ENCODE measurements at places on chromosomes 6 and 20.

- DNase-seq, result no peak
These were observed 35.2 kb downstream of the ILRUN start for GRCh38 chr6:34661357-34661756.

DNA sequence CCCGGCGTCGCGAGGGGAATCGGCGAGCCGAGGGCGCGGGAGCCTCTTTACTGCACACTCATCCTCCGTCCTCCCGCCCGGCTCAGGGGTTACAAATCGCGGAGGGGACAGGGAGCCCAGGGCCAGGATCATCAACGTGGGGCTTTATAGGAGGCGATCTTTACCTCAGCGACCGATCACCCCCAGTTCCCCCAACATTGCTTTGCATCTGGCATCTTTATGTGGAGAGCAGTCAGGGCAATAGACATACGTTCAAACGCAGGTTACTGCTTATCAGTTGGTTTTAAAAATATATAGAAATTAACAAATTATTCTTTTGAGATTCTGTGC lies 634 bp downstream of the HSF2 start:
- no peak for DNase-seq

GRCh38 chr6:100751590-100751989 lies 129.5 kb downstream of the ASCC3 start:
- no peak for DNase-seq

DNA sequence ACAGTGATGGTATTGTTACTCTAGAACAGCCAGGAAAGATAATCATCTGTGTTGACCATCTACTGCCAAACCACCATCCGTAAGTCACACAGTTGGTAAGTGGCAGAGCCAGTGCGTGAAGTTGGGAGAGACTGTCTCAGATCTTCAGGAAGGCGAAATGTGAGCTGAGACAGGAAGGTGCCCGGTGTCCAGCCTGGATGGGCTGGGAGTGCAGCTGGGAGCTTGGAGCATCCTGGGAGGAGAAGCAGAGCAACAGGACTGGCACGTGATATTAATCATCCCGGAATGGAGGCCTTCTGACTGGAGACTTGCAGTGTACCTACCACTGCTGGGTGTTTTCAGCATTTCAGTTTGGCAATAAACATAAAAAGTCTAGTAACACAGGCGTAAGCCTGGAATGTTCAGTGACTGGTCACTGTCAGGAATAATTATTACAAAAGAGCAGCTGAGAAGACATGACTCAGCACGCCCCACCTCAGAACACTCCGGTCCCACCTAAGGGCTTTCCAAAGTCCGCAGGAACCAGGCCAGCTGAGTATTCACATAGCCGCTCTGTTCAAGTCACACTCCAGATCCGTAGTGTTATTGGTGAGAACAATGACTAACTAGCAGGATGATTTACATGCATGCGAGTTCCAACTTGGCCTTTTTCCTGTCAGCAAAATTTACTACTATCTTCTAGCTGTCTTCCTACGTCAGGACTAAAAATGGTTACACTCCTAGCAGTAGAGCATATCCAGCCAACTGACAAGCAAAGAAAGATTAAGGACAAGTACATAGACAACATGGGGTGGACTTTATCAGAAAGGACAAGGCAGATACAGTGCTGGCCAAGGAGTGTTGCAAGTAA lies 45.1 kb upstream of the PNRC1 start:
- no peak for DNase-seq

DNA sequence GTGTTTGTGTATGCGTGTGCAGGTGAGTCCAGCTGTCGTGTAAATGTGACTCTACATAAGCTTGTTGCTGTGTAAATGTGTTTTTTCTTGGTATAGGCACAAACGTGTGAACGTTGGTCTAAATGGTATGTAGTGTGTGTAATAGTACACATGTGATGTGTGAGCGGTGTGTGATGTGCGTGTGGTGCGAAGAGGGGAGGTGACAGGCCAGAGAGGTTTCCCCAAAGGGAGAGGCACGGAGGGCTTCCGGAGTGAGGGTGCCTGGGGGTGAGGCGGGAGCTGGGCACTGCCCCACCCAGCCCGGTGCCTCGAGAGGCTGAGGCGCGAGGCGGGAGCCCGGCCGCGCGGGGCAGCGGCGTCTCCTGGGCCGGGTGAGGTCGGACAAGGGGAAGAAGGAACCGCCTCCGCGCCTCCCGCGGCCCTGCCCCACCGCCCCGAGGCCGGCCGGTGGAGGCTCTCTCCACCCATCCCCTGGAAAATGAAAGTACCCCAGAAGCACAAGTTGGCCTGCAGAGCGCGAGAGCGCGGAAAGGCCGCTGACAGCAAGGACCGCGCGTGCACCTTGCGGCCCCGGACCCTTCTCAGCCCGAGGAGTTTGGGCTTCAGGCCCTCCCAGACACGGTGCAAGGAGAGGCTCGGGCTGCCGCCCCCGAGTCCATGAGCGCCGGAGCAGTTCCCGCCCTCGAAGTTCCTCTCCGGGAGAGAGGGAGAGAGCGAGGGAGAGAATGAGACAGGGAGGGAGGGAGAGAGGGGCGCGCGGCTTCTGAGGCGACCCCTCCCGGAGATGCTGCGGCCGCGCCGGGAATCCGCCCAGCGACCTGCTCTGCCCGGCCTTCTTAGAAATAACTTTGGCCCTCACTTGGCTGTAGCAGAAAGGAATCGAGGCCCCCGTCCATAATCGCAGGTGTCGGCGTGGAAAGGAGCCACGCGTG lies 43.2 kb upstream of the OSTM1 start:
- no peak for DNase-seq

DNA sequence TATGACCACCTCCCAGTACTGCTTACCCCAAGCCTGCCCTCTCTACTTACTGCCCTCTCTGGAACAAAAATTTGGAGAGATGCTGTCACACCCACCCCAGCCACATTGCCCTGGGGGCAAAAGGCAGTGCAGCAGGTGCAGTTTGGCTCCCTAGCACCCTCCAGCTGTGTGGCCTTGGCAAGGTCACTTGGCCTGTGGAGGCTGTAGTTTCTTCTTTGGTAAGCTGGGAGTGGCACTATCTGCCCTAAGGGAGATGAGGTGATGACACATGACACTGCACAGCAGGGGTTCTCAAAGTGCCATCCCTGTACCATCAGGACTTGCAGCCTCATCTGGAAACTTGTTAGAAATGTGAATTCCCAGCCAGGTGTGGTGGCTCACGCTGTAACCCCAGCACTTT lies 44.8 kb downstream of the TAF8 start:
- DNase-seq, result no peak

- no peak for DNase-seq
These were observed 435 bp downstream of the CENPB start for GRCh38 chr20:3786126-3786484.

GRCh38 chr6:157885211-157885788 lies 62.3 kb downstream of the SNX9 start:
- DNase-seq, result no peak

DNA sequence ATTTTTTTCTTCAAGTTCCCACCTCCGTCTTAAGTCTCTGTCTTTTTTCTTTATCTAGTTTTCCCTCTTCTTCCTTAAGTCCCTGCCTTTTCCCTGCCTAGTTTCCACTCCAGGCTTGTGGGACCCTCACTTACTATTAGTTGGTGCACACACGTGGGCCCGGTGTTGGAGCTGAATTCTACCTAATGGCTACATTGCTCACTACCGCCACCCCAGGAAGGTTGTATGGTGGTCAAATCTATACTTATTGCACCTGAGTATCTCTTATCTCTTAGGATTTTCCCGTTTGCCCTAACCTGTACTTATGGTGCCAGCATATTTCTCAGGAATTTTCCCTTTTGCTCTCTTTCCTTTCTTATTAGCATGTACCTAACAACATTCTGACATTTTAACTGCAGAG lies 692.8 kb downstream of the EPM2A start:
- DNase-seq, result no peak

DNA sequence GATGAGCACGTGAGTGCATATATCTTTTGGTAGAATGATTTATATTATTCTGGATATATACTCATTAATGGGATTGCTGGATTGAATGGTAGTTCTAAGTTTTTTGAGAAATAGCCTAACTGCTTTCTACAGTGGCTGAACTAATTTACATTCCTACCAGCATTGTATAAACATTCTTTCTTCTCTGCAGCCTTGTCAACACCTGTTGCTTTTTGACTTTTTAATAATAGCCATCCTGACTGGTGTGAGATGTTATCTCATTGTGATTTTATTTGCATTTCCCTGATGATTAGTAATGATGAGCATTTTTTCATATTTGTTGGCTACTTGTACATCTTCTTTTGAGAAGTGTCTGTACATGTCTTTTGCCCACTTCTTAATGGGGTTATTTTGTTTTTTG lies 116.3 kb downstream of the ADTRP start:
- no peak for DNase-seq

- DNase-seq, result no peak
These were observed 521.0 kb upstream of the ARID1B start for GRCh38 chr6:156256161-156256560.

- DNase-seq, result no peak
These were observed 1.4 kb downstream of the RPRD1B start for GRCh38 chr20:38034961-38035360.

DNA sequence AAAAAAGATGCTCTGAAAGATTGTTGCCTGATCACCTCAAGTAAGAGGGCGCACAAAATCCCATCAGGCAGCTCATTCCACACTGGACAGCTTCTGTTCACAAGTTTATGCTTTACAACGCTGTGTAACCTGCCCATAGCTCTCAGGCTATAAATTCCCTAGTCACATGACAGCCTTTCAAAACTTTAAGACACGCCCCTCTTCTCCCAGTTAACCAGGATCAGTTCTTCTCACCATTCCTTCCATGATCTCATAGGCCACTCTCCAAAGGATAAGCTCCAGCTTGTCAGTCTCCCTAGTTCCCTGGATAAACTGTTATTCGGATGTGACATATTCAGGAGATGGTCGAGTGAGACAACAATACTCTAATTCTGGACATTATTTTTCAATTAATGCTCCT lies 15.0 kb downstream of the ADNP start:
- no peak for DNase-seq

DNA sequence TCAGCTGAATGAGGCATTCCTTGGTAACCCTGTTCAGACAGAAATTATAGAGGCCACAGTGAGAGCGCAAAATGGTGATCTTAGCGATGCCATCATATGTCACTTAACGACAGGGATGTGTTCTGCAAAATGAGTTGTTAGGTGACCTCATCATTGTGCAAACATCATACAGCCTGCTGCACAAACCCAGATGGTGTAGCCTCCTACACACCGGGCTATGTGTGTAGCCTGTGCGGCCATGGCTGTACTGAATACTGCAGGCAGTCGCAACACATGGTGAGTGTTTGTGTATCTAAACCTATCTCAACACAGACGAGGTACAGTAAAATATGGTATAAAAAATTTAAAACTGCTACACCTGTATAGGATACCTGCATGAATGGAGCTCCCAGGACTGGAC lies 234.1 kb upstream of the PMEPA1 start:
- no peak for DNase-seq

DNA sequence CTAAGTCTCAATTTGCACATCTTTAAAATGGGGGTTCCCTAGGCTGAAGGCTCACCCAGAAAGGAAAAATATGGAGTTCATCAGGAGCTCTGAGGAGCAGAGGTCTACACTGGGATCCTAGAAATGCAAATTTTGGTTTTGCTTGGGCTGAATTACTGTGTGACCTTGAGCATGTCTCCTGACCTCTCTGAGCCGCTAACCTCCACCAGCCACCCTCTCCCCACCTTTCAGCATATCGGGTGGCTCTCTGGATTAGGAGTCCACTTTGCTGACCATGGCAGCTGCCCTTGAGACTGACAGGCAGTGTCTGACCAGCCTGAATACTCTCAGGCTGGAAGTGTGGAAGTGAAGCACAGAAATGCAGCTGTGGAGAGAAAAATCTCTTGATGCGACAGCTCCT lies 165.9 kb upstream of the LRFN2 start:
- no peak for DNase-seq

DNA sequence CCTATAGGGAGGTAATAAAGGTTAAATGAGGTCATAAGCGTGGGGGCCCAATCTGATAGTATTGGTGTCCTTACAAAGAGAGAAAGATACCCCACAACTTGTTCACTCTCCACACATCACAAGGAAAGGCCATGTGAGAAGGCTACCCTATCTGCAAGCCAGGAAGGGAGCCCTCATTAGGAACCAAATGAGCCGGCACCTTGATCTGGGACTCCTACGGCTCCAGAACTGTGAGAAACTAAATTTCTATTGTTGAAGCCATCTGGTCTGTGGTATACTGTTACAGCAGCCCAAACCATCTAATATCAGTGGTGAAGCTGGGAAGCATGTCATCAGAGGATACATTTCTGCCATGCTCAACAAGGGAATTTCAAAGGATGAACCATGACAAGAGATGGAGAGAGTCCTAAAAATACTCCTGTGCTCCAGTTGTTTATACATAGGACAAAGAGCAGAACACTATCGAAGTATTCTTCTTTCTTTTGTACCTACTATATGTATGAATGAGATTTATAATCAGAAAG lies 10.4 kb downstream of the COX7A2 start:
- DNase-seq, result no peak

DNA sequence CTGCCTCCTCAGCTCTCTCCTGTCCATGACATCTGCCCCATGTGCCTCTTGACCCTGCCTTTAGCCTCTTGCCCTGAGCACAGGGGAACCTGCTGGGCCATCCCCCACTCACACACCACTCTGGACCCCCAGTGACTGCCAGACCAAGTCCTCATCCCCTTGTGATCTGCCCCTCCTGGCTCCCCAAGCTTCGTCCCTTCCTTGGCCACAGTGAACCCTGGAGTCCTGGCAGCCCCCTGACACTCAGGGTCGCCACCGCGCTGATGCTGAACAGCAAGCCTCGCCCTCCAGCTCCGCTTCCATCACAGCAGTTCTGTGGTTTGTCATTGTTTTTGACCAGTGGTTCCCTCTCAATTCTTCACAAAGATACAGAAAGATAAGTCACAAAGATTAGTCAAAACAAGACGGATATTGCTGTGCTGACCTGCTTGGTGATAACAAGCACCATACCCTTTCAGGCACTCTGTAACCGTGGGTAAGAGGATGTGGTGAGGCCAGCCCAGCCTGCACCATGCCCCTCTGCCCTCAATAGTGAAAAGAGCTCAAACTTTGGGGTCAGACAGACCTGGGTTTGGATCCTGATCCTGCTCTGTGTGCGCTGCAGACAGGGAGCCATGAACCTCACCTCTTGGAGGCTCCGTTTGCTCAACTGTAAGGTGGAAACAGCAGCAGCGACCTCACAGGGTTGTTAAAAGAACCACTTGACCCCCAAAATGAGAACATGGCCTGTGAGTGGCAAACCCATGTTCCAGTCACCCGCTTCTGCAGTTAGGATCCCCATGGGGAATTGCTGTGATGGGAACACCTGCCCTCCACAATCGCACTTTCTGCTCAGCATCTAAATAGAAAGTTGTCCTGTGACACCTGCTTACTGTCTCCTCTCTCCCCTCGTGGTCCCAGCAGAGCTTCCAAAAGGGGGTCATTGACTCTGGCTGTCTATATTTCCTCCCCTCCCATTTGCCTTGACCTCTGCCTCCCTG lies 114.5 kb downstream of the TOX2 start:
- DNase-seq, result no peak

GRCh38 chr20:10004900-10005299 lies 29.9 kb upstream of the ANKEF1 start:
- no peak for DNase-seq

DNA sequence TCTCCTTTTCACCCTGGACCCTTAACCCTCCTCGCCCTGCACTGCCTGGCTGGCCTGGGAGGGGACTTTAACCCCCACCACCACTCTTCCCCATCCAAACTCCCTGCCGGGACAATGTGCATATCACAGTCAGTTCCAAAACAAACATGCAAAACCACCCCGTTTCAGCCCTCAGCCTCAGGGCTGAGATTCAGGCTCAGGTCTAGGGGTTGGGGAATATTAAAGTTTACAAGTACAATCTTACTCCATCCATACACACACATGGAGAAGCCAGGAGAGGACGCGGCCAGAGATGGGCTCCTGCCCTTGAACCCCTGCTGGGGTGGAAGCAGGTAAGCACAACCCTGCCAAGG lies 534 bp downstream of the KIAA1755 start:
- DNase-seq, result no peak

GRCh38 chr20:29873946-29874345 lies 1383.5 kb upstream of the DEFB115 start:
- DNase-seq, result no peak
